AML-193 (cell line): ENCODE measurements at places on chromosomes 6 and 20.

DNA sequence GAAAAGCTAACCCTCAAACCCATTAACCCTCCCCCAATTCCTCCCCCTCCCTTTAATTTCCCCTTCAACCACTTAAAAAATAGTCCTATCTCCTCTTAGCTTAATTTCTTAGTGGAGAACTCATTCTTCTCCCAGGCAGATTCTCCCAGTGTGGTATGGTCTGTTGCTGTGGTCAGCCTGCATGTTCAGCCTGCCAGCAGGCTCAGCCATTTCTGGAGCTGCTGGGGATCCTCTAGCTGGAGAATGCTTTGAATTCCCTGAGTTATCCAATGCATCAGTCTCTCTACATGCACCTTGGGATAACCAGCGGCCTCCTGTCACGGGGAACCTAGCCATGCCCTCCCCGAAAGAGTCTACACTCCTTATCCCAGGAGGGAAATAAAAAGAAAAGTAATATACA is 375.4 kb upstream of the RSPO3 start:
- DNase-seq, result no peak

DNA sequence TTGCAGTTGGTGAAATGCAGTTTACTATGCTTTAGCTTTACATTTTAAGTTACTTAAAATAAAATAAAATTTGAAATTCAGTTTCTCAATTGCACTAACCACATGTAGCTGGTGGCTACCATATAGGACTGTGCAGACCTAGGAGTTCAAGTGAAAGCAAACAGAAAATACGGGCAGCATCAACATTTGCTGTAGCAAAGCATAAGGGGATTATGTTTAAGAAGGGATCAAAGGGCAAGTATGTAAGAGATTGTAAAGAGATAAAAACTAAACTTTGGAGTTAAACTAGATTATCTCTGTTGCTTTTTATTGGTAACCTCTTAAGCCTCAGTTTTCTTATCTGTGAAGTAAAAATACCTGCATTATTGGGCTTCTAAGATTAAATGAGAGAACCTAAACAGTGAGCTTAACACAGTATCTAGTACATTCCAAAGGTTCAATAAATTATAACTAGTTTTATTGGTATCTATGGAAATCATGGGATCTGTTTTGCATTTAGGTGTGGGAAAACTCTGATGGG is 81.2 kb downstream of the SPTLC3 start:
- no peak for DNase-seq

DNA sequence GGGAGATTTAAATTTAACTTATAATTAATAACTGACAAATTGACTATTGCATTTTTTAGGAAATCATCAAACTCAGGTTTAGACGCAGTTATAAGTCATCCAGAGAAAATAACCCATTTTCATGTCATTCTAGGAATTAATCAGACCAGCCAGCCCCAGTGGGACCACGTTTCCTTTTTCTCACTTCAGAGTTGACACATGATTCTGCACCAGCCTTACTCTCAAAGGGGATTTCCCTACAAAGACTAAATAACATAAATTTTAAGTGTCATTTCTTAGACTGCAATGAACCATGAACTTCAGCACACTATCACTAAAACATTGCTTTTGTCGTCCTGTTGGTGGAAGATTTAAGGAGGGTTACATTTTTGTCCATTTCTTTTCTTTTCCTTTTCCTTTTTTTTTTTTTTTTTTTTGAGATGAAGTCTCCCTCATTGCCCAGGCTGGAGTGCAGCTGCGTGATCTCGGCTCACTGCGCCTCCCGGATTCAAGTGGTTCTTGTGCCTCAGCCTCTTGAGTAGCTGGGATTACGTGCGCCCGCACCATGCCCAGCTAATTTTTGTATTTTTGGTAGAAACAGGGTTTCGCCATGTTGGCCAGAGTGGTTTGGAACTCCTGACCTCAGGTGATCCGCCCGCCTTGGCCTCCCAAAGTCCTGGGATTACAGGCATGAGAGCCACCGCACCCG is 3.6 kb downstream of the IPCEF1 start:
- DNase-seq, result peak; percentile 38

- DNase-seq, result no peak
Observed at GRCh38 chr6:139457476-139457875, 83.0 kb upstream of the CITED2 start.
